Endothelial cell (in vitro differentiated cells): ENCODE measurements at places on chromosomes 12 and 14.
A peak's percentile ranks its signal among the peaks of the same experiment; 100 is the strongest.

DNA sequence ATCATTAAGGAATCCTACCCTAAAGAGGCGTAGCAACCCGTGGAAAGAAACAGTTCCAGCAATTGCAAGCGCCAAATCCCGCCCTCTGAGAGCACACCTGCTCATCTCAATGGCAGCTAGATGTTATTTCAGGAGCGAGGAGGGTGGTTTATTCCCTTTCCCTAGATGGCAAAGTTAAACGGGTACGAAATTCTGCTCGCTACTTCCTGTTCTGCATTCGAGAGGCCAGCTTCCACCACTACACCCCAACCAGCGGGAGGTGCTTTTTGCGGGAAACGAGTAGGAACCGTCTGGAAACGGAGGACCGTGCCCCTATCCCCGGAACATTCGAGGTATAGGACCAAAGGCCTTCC, 536 bp downstream of the VPS29 start:
- H3K36me3 ChIP-seq: peaks cover 4% of the 10 kb centered on the region
- H3K27ac ChIP-seq: peak overlapping the region; percentile 92
- no peaks in the 10 kb centered on the region for H3K27me3 ChIP-seq
- H3K4me3 ChIP-seq: peak overlapping the region; percentile 99

DNA sequence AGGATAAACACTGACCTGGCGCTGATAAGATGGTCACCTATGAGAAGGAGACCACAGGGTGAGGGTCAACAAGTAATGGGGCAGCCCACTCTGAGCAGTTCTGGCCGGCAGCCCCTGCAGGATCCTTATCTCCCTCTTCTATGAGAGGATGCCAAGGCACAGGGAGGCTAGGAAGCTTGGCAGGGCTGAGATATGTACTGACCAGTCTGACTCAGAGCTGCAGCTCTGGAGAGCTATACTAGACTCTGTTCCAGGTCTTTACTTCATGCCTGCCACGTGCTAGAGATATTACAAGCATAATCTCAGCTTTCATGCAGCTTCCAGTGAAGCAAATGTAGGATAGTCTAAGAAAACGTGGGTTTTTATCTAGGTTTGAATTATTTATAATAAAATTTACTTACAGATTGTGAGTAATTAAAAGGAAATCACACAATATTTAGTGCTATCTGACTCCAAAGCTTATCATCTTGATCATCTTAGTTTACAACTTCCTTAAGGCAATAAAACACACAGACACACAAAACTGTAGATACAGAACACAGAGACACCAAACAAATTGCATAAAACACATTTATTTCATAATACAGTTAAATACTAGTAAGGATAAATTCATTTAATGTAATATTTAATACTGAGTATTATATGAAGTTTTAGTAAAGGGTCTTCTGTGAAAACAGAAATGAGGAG, 32.3 kb downstream of the GIT2 start:
- H3K4me1 ChIP-seq: no peaks in the 10 kb centered on the region
- no peak for DNase-seq
- H3K27me3 ChIP-seq: no peaks in the 10 kb centered on the region
- H3K27ac ChIP-seq: no peak overlapping the region
- H3K4me3 ChIP-seq: peak overlapping the region; percentile 28

DNA sequence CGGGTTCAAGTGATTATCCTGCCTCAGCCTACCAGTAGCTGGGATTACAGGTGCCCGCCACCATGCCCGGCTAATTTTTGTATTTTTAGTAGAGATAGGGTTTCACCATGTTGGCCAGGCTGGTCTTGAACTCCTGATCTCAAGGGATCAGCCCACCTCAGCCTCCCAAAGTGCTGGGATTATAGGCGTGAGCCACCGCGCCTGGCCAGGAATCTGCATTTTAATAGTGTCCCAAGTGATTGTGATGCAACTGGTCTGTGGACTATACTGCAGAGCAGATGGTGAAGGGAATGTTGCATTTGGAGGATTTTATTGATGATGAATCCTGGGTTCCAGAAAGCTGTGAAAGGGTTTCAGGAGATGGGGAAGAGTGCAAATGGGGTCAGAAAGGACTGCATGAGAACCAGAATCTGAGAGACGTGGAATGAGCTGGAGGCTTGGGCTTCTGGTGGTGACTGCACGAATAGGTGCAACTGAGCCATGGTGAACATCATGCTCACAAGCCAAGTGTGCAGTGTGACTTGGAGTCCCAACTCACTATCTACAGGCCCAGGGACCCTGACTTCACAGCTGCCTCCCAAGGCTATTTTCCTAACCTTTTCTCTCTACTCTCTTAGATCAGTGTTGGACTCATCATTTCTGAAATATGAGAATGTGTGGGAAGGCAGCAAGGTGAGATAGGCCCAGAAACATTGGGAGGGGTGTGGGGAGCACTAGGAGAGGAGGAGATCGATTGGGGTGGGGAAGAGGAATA, 4.5 kb downstream of the RPS26 start:
- H3K27ac ChIP-seq: peak overlapping the region; percentile 53
- peak overlapping the region; percentile 31 for H3K4me3 ChIP-seq
- H3K36me3 ChIP-seq: peaks cover 28% of the 10 kb centered on the region
- H3K4me1 ChIP-seq: peaks cover 17% of the 10 kb centered on the region

DNA sequence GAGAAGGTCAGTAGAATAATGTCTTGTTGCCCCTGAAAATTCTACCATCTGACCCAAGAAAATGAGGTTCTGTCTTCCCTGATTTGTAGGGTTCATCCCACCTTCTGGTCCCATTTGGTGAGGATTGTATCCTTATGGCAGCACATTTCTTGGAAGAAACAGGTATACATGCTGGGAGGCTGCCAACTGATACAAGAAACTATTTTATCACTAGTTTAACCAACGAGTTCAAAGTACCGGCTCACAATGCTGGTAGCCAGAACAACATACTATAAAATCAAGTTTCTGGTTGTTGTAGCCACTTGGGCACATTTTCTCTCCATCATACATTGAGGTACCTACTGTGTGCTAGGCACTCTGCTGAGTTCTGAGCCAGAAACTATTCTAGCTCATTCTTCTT, 7.1 kb upstream of the KCNH3 start:
- peaks cover 7% of the 10 kb centered on the region for H3K36me3 ChIP-seq
- peaks cover 5% of the 10 kb centered on the region for H3K27me3 ChIP-seq
- no peak for DNase-seq
- no peak overlapping the region for H3K4me3 ChIP-seq
- no peak overlapping the region for H3K27ac ChIP-seq

- H3K27me3 ChIP-seq: peaks cover 6% of the 10 kb centered on the region
- no peak for DNase-seq
- H3K4me3 ChIP-seq: no peak overlapping the region
- peaks cover 10% of the 10 kb centered on the region for H3K36me3 ChIP-seq
Observed at GRCh38 chr14:102213984-102214658, 74.4 kb downstream of the WDR20 start.

GRCh38 chr14:91252871-91253794, 8.6 kb upstream of the GPR68 start:
- H3K36me3 ChIP-seq: peaks cover 4% of the 10 kb centered on the region
- H3K4me1 ChIP-seq: peaks cover 48% of the 10 kb centered on the region
- no peak overlapping the region for H3K27ac ChIP-seq
- peak overlapping the region; percentile 71 for H3K4me3 ChIP-seq
